ENCODE measurements at places on chromosomes 2 and 18.
A peak's percentile ranks its signal among the peaks of the same experiment; 100 is the strongest.

GRCh38 chr2:155485141-155485842, 786.8 kb downstream of the KCNJ3 start:
- no peak for DNase-seq

GRCh38 chr2:134657650-134658250, 61.0 kb downstream of the TMEM163 start:
- no peak for DNase-seq

GRCh38 chr18:62379051-62379450, 53.9 kb downstream of the TNFRSF11A start:
- no peak for DNase-seq

- no peak for DNase-seq
Measured at GRCh38 chr2:42312106-42312505, 48.9 kb downstream of the COX7A2L start.

- no peak for DNase-seq
Measured at GRCh38 chr2:219687882-219688559, 60.6 kb downstream of the SLC4A3 start.

- DNase-seq, result no peak
Measured at GRCh38 chr2:37984589-37984988, 59.5 kb downstream of the RMDN2 start.

- DNase-seq, result no peak
Measured at GRCh38 chr2:164882276-164882675, 40.7 kb upstream of the COBLL1 start.

DNA sequence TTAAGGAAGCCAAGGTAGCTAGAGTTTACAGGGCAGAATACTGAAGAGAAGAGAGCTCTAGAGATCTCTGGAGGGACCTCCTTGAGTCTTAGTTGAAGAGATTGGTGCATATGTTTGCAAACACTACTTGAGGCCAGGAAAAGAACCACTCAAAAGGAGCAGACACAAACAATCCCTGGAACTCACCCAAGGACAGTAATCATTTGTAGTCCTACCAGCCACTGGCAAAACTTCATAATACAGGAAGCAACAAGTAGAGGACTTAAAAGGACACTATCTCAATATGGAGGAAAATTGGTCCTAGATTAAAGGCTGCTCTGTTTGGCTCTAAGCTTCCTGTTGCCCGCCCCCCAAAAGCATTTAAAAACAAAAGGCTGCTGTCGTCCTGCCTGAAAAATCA, 46.9 kb upstream of the UBXN4 start:
- DNase-seq, result no peak

- DNase-seq, result no peak
Measured at GRCh38 chr2:149858216-149858615, 270.6 kb upstream of the MMADHC start.

DNA sequence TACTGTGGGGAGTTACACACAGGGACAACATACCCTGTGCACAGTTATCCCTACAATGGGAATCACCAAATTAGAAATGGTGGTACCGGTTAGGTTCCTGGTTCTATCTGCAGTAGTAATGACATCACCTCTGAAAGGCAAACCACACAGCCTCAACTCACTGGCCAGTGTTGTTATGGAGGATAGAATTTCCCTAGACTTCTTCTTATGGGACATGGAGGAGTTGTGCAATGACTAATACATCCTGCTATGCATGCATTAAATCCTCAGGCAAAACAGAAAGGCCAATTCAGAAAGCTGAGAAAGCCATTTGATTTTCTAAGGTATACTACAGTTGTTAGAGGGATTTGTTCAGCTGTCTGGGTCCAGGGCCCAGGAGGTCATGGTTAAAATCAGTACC, 439.3 kb downstream of the TMX3 start:
- no peak for DNase-seq

DNA sequence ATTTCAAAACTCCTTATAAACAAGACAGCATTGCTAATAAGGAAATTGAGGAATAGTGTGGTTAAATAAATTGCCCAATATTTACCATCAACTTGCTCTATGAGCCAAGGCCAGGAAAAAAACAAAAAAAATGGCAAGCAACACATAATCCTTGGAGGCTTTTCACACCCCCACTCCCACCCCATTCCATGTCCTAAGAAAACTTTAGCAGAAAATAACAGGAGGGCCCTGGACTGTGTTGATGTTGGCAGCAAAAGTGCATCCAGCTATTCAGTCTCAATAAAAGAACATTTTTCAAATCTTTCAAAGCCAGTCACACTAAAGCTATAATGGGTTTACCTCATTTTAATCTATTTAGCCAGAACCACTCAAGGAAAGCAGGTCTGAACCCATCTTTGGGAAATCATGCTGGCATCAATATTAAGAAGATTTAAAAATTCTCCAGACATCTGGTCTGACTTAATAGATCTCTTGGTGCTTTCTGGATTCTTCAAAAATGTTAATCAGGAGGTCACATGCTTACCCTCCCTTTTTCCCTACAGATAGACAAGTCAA, 34.6 kb upstream of the STK17B start:
- no peak for DNase-seq

DNA sequence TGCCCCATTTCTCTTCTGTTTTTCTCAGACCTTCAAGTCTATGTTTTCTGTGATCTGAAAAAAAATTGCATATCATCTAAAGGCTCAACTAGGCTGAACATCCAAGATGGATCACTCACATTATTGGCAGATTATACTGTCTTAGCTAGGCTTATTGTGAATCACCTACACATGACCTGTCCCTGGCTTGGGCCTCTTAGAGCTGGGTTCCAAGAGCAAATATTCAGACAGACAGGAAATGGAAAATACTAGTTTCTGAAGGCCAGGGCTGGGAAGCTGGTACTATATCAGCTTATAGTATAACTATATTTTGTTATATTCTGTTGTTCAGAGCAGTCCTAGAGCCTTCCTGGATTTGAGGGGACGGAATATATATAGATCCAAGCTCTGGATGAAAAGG, 90.3 kb downstream of the PIK3C3 start:
- no peak for DNase-seq

GRCh38 chr2:11829324-11829946, 83.0 kb downstream of the LPIN1 start:
- peak; percentile 24 for DNase-seq

DNA sequence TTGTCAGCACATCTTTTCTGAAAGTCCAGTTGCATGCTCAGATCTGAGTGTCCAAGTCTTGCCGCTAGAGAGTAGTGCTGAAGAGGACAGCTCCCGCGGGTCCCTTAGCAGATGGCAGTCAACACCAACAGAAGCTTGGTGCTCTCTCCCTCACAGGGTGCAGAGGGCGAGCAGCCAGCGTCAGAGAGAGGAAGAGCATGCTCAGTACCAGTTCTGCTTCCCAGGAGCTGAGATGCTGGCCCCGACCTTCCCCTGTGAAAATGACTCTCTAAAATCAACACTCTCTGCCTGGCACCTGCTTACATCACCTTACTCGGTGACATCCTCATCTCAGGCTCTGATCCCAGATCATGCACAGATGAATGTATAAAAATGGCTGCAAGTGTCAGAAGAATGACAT, 86.0 kb upstream of the TWIST2 start:
- no peak for DNase-seq

- DNase-seq, result no peak
Measured at GRCh38 chr2:101697124-101698013, at the start of gene MAP4K4. Gene MAP4K4, plus strand, starts transcription at chr2:101697707. Its CDS starts 374 bp downstream, at chr2:101698081.

GRCh38 chr2:167431949-167432348, 543.7 kb downstream of the XIRP2 start:
- DNase-seq, result no peak

DNA sequence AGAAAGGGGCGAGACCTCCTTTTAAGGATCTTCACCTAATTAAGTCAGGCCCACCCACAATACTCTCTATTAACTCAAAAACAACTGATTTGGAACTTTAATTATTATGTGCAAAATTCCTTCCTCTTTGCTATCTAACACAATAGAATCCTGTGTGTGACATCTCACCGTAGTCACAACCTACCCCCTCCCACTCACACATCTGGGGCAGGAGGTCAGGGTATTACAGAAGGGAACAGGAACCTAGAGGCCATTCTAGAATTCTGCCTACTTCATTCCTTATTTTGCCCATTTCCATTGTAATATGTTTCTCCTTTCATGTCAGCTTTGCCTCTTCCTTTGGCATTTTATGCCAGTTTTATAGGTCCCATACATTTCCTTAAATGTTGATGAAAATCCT, 829.3 kb upstream of the ID2 start:
- DNase-seq, result no peak

DNA sequence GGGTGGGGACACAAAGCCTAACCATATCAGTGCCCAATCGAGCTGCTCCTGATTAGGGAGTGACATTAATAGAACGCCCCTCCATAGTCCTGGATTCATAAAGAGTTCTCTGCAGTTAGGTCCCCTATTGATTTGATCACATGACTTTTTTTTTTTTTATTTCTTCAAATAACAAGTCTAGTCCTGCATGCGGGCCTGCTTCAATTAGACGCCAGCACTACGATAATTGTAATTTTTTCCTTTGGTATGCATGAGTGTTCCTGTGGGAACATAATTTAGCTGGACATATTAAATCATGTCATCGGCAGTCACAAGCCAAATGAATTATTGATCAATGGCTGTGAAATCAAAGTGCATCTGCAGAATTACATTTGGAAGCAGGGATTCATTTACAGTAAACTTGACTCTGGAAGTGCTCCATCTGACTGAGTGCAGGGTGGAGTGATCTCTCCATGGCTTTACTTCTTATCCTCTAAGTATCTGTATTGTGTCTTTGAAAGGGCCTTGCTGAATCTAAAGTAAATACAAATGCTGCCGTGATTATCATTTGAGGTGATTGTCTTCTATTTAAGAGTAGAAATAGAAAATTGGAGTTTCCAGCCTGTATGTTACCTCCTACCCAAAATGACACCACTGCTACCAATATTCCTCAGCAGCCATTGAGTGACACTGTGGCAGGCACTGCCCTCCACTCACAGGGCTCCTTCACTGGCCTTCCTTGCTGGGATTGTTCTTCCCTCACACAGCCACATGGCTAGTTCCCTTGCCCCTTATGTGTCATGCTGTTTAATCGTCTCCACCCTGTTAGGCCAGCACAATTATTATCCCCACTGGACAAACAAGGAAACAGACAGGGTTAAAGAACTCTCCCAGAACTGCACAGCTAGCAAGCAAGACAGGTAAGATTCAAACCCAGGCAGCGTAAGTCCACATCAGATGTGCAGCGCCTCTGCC, 337.4 kb upstream of the ID2 start:
- DNase-seq, result no peak

GRCh38 chr18:33577685-33578517, at the start of gene ASXL3:
Gene ASXL3, plus strand, starts transcription at chr18:33578219. Its CDS starts 413 bp downstream, at chr18:33578632.
- DNase-seq, result peak; percentile 11

DNA sequence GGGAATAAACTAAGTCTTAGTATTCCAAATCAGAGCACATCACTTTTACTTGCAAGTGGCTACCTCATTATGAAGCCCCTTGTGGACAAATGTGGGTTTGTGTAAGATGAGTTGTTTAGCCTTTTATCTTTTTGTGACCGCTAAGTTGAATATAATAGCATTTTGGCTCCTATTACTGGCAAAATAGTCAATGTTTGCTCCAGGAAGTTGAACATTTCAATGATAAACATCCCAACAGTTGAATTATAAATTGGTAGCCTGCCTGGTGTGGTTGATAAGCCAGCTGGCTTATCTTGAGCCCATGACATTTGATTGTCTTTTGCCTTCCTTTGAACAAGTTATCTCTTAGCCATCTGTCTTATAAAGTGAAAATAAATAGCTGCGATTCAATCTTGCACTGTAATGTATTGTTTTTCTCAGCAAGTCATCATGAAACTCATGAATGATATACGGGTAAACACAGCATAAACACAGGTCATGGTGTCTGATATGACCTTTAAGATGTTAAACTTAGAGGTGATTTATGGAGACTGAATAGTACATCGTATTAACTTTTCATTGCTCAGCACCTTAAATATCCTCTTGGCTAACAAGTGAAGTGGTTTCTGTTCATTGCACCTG, 338.4 kb downstream of the SOCS6 start:
- peak; percentile 6 for DNase-seq

- DNase-seq, result no peak
Measured at GRCh38 chr2:143473216-143473615, 344.0 kb downstream of the ARHGAP15 start.

- DNase-seq, result no peak
Measured at GRCh38 chr2:9278439-9278838, 71.8 kb downstream of the ASAP2 start.

DNA sequence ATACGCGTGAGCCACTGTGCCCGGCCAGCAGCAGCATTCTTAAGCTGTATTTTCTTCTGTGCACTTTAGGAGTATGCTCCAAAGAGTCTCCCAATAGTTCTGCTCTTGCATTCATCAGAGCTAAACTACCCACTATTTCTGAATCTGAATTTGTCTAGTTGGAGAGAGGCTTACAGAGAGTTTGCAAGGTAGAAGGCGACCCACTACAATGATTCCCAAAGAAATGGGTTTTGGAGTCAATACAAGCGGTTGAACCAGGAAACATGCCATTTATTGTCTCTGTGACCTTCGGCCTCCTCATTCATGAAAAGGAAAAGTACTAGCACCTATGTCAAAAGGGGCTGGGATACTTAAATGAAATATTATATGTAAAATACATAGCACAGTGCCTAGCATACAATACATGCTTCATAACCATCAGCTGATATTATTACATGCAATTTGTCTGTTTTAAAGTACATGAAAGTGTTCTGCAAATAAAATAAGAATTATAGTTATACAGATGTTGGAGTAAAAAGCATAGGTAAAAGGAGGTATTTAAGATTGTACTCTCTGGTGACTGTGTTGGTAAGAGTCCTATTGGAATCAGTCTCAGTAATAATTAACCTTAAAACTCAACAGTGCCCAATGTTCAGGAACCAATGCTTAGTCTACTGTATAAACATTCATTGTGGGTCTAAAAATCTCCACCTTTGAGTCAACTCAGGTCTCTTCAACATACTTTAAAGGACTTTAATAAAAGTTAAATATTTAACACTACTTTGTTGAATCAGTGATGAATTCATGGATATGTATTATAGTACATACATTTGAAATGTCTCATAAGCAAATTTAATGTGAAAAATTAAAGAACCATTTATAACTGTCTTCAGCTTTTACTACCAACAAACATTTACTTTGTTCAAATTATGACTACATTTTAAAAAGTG, 89.8 kb upstream of the GRB14 start:
- DNase-seq, result no peak

- peak; percentile 52 for DNase-seq
Measured at GRCh38 chr2:68709421-68709911, 25.1 kb upstream of the ARHGAP25 start.

DNA sequence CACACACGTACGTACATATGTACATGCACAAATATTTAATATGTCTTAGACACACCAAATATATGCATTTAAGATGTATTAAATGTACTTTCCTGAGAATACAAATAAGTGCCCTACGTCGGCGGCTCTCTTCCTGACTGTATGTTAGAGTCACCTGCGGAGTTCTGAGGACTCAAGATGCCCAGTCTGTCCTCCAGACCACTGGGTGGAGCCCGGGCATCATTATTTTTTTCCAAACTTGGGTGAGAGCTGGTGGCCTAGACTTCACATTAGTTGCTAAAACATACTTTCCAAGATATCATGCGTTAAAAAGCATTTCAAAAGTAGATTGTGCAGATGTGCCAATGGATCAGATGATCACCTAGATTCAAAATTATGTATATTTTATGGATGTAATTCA, 2.9 kb downstream of the IL18R1 start:
- DNase-seq, result no peak
